ENCODE measurements at places on chromosomes 2 and 18.

DNA sequence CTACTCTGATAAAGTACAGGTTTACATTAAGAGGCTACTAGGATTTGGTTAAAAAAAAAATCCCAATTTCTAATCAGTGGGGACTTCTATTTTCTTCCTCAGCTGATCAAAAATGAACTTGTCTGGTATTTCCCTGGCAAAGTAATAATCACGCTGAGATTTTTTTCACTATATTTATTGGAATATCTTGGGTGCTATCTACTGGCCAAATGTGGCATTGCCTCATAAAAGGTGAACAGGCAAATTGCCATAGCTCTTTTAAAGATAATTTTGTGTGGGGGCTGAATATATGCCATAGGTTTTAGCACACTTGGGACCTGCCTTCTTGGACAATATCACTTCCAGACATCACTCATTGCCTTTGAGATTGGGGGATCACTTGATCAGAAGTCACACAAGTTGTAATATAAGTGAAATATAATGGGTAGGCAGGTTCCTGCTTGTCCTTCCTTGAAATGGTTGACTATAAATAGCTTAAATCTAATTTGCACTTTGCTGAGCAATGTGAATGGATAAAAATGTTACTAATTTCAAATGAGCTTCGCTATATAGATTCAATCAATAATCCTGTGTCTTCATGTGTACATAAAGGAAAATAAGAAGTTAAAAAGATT, 7.0 kb upstream of the NXPH2 start:
- peak; percentile 6 for DNase-seq

- peak; percentile 48 for DNase-seq
Observed at GRCh38 chr18:50973367-50974126, 5.7 kb downstream of the ELAC1 start.

- DNase-seq = no peak
Observed at GRCh38 chr18:8423051-8423557, 186.1 kb upstream of the RAB12 start.

- peak; percentile 8 for DNase-seq
Observed at GRCh38 chr2:196592331-196592910, 47.1 kb upstream of the CCDC150 start.

DNA sequence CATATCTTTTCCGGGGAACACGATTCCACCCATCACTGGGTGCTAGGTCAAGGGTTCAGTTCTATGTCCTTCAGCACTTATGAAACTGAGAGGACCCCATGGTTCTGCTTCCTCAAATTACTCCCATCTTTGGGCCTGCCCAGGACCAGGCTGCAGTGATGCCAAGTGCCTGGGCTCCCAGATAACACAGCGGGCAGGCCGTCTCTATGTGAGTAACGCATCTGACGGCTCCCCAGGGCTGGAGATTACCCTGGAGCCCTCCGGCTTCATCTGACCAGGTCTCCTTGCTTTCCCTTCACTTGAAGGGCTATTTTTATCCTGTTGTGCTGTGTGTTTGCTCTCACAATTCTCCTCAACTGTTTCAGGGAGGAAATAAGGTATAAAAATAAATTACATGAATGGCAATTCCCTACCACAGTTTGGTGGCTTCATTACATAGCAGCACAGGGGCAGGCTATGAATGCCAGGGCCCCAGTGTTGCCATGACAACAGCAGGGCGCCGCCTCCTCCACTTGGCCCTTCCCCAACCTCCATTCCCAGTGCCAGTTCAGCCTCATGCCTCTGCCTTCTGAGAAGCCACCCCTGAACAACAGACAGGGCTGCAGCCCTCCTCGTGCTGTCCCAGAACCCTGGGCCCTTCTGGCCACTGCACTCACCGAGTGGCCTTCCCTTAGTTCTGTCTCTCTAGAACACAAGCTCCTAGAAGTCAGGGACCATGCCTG, 25.4 kb upstream of the TMEM131 start:
- DNase-seq = no peak

DNA sequence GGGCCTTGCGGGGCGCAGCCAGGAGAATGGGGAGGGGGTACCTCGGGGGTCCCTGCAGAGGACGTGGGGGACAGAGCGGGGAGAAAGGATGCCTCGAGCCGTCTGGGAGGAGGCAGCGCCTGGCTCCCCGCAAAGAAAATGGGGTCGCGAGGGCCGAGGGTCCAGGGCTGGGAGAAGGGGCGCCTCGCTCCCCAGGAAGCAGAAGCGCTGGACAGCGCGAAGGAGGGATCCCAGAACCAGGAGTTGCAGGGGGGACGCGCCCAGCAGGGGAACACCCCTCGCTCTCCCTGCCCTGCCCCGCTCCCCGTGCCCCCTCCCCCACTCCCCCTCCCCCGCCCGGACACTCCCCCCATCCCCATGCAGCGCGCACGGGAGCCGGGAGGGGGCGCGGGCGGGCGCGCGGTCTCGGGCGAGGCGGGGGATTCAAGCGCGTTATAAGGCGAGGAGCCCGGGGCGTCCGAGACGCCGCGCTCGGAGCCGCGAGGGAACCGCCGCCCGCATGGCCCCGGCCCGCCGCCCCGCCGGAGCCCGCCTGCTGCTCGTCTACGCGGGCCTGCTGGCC, at the start of gene ERFE:
TSS of gene ERFE (plus strand) at position 462 of the 562 bp plus-strand sequence. CDS start at position 500, 38 bp downstream.
- DNase-seq = peak; percentile 61

DNA sequence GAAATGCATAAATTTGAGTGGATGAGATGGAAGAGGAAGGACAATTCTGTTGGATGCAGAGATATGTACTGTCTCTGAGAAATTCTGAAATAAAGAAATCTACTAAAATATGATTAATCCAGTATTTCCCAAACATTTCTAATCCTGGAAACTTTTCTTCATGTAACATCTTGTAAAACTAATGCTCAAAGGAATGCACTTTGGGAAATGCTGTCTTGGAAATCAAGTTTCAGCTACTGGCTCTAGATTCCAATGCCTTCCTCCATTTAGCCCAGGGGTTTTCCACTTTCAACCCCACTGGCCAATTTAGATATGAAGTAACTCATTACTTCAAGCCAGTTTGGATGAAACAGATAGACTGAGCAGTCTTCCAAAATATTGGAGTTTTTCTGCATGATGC, 355.1 kb downstream of the TXNL1 start:
- DNase-seq = no peak

GRCh38 chr2:208657468-208657867, 250.9 kb downstream of the PTH2R start:
- no peak for DNase-seq

GRCh38 chr2:106572541-106573450, 85.6 kb downstream of the CD8B2 start:
- DNase-seq = peak; percentile 46

GRCh38 chr18:44025421-44025820, 655.3 kb upstream of the SETBP1 start:
- no peak for DNase-seq

DNA sequence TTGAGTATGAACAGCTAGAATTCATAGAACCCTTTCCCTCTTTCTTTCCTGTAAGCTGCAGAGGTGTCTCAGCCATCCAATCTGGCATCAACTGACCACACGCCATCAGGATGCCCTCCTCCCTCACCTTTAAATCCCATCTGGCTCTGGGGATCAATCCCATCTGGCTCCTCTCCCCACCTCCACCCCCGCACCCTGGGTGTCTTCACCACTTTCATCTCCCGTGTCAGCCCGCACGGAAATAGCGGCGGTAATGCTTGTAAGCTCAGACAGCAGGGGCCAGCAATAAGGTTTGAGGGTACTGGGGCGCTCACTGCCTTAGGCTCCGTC, 508 bp upstream of the TUBA4B start:
- no peak for DNase-seq

DNA sequence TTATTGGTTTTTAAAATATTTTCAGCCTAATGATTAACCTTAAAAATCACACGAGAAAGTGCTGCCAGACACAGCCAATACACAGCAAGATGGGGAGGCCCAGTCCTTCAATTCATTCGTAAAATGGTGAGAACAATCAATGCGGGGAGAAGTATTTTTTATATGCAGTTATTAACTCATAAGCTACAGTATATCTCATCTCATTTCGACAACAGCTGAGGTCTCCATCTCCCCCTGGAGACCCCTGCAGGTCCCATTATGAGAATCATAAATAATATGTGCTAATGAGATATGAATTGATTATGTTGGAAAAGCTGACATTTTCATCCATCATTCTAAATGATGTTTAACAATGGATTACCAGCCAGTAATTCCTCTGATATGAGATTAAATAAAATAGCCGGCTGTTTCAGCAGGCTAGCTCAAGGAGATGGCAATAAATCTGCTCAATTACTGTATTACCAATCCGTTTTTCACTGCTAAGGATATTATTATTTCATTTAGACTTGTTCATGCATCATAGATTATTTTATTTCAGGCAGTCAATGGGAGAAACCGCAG, 535.8 kb downstream of the GALR1 start:
- DNase-seq = no peak

GRCh38 chr2:37527361-37527760, 144.1 kb downstream of the CDC42EP3 start:
- no peak for DNase-seq

GRCh38 chr2:241132538-241133435, 16.5 kb downstream of the PASK start:
- DNase-seq = no peak

DNA sequence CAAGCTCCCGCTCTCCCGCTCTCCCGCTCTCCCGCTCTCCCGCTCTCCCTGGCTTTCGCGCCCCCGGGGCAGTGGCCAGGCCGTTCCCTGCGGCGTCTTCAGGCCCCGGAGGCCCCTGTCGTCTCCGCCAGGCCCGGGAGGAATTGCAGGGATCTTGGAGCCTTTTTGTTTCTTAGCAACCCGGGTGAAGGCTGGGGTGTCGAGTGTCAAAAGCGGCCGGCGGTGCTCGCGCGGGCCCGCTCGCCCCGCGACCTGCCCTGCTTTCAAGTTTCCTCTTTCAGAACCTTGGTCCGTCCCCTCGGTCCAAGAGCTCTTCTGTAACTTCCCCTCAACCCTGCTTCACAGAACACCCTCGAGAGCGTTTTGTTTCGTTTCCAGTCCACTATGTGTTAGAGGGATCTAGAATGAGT, 1.4 kb downstream of the RNF138 start:
- peak; percentile 46 for DNase-seq

DNA sequence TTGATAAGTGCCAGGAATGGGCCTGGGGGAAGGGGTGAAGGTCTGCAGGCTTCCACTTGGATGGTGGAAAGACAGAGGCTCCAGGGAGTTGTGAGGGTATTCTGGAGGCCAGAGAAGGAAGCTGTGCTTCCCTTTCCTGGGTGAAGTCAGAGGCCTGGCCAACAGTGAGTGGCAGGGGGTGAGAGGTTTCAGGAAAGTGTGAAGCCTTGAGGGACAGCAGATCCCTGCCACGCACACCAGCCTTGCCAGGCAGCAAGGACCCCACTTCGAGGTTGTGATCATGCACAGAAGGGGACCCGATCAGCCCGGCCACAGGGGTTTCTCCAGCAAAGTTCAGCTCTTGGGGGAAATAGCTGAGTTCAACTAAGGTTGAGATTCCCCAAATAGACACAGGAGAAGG, 66.5 kb downstream of the SMAD7 start:
- DNase-seq = no peak

- no peak for DNase-seq
Observed at GRCh38 chr18:3930126-3931012, 480.4 kb downstream of the TGIF1 start.

- no peak for DNase-seq
Observed at GRCh38 chr2:241871538-241872312, 2.2 kb downstream of the RTP5 start.

DNA sequence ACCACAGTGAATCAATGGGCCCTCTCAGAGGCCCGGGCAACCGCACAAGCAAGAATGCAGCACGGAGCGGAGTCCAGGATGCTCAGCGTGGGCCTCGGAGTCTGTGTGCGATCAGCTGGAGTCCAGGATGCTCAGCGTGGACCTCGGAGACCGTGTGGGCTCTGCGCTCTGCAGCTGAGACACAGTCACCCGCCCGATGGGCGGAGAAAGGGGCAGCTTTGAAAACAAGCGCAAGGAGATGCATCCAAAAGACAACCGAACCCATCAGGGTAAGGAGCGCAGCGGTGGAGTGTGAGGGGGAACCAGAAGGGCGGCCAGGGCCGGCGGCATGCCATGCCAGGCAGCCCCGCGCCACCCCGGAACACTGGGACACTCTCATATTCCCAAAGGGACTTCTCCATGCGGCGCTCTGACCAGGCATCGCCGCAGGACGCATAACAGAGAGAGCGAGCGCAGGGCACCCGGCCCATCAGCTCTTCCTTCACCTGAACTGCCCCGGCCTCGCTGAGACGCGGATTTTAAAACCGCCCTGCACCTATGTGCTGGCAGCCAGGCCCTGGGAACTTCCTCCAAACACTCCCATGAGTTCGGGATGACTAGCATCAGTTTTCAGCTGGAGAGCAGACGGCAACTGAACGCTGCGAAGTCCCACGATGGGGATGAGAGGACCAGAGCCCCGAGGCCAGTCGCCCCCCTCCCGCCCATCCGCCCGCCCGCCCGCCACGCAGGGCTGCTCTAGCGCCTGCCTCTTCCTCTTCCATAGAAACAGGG, 44.7 kb downstream of the MC5R start:
- DNase-seq = no peak

DNA sequence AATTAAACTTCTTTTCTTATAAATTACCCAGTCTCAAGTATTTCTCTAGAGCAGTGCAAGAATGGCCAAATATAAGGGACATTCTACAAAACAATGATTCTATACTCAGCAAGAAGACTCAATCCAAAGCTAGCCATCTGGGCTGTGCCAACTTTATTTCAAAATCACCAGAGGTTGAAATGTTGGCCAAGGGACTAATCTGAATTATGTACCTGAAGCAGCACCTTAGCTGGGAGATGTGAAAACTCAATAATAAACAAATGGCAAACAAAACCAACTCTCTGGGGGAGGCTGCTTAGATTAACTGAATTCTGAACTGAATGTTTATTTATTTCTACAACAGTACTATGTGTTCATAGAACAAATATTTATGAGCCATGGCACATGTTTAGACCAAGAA, 251.3 kb downstream of the RDH14 start:
- DNase-seq = no peak

DNA sequence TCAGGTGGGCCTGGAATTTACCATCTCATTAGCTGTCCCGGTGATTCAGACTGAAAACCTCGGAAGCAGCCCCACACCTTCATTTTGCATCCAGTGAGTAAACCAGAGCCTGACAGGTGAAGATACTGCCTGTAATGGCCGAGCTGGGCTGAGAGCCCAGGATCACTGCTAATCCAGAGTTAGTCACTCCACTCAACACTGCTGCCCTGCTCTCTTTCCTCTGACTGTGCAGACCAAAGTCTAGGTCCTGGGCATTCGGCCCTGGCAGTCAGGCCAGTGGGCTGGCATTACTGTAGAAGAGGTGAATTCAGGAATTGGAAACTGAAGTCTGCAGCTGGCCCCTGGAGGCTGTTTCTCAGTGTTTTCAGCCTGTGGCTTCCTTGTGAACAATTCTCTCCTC, 44.3 kb downstream of the TMEM17 start:
- no peak for DNase-seq

GRCh38 chr2:127182626-127183458, 37.3 kb downstream of the CYP27C1 start:
- DNase-seq = no peak

DNA sequence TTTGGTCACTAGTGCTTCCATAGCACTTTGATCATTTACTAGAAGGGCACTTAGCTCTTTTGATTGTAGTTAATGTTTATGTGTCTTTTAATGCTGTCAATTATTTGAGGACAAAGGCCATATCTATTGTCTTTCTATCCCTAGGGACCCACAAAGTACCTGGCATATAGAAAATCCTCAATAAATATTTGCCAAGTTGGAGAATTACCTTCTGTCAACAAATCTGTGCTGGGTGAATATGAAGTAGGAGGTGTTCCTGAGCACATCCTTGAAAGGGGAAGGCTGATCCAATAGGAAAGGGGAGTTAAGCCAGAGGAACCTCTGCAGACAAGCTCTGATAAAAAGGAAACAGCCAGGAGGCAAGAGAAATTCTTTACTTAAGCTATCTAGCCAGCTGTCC, 8.2 kb downstream of the DPP4 start:
- no peak for DNase-seq

GRCh38 chr2:112633708-112634107, 12.0 kb upstream of the SLC20A1 start:
- DNase-seq = no peak
